ENCODE measurements at places on chromosomes 7 and 10. TPM values are rescaled to one million over a fixed set of nuclear protein-coding genes. Genes with fewer than 3 reads are reported as not detected.

The TMEM236 gene
- not detected for polyA plus RNA-seq

The GBX1 gene
- not detected for polyA plus RNA-seq

GRCh38 chr7:155166673-155167370, 96.7 kb downstream of the HTR5A start:
- no peak overlapping the region for H3K27ac ChIP-seq
- no peaks in the 10 kb centered on the region for H3K36me3 ChIP-seq
- no peak for DNase-seq

- no peak for DNase-seq
- no peak overlapping the region for H3K27ac ChIP-seq
- no peaks in the 10 kb centered on the region for H3K36me3 ChIP-seq
- no peaks in the 10 kb centered on the region for H3K4me1 ChIP-seq
- no peak overlapping the region for H3K4me3 ChIP-seq
- peaks cover 6% of the 10 kb centered on the region for H3K27me3 ChIP-seq
These were observed 199.7 kb upstream of the PITRM1 start for GRCh38 chr10:3372281-3372680.

- H3K27me3 ChIP-seq: no peaks in the 10 kb centered on the region
- H3K27ac ChIP-seq: no peak overlapping the region
- H3K4me3 ChIP-seq: no peak overlapping the region
- H3K4me1 ChIP-seq: no peaks in the 10 kb centered on the region
These were observed 48.2 kb downstream of the CUBN start for GRCh38 chr10:17081431-17081830.
